ENCODE measurements at places on chromosomes 16 and 17.

- no peak for DNase-seq
Observed at GRCh38 chr16:83098536-83098935, 471.8 kb downstream of the CDH13 start.

- peak; percentile 45 for DNase-seq
Observed at GRCh38 chr16:30368122-30368791, 2.0 kb downstream of the TBC1D10B start.

- no peak for DNase-seq
Observed at GRCh38 chr17:45907750-45908395, 13.5 kb downstream of the MAPT start.

- no peak for DNase-seq
Observed at GRCh38 chr17:31401456-31402254, 10.2 kb downstream of the RAB11FIP4 start.

DNA sequence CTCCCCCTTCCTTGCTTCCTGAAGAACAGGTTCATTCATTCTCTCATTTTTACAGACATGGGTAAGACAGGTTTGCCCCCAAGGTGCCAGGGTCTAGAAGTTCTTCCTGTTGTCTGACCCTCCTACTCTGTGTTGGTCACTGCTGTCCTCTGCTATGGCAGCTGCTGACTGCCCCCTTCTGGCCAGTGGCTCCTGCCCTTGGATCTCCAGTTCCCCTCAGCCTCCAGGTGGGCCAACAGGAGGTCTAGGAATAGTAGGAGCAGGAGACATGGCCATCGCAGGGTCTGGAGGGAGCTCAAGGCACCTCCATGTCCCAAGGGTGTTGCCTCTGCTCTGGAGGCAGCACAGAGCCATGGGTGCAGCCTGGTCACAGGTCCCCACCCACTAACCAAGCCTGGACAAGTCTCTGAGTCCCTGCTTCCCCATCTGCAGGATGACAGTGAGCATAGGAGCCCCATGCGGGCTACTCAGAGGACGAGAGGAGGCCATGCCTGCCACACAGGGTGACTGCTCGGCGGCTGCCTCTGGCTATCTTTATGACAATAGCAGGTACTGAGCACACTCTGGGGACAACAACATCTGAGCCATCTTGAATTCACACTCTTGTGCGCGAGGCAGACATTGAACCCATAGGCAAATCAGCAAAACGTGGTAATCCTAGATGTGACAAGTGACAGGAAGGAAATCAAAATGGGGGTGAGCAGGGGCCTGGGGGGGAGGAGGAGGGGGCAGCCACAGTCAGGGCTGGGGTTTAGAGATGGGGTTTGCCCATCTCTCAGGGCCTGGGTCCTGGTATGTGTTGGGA, 27.0 kb upstream of the NXPH3 start:
- DNase-seq: peak; percentile 89

DNA sequence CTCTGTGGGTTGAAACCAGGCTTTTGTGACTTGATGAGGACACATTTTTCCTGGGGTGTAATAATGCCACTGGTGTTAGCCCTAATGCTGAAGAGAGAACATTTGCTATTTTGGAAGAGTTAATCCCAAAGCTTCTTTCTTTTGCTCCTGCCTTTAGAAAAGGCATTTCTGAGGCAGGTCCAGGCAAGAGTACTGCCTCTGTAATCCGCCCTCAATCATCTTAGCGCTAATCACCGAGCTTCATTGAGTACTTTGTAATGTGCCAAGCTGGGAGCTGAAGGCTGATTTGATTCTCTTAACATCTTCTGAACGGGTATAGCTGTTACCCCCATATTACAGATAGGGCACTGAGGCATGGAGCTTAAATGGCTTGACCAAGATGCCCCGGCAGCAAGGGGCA, 60.3 kb downstream of the AKAP1 start:
- no peak for DNase-seq

DNA sequence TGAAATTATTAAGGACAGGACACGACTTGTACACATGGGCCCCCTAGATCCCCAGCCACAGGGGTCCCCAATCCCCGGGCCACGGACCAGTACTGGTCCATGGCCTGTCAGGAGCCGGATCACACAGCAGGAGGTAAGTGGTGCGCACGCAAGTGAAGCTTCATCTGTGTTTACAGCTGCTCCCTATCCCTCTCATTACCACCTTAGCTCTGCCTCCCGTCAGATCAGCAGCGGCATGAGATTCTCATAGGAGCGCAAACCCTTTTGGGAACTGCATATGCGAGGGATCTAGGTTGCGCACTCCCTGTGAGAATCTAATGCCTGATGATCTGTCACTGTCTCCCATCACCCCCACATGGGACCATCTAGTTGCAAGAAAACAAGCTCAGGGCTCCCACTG, 137.8 kb upstream of the ZFHX3 start:
- no peak for DNase-seq

DNA sequence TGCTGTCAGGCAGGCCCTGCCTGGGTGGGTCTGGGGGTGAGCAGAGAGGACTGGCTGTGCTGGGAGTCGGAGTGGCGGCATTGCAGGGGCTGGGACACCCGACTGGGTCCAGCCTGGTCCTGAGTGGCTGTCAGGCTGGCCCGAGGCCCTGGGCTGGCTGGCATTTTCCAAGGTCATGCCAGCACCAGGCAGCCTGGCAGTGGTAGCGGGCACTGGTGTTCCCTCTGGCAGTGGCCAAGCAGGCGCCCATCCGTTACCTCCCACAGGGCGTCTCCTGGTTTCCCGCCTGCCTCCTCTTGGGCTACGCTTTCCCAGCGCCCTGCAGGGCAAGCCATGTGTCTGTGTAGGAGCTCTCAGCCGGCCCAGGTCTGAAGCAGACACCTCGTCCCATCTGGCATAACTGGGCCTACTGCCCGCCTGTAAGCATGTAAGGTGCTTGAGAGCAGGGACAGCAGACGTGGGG, 5.7 kb upstream of the PKMYT1 start:
- DNase-seq: peak; percentile 82

GRCh38 chr16:85564277-85565051, 48.7 kb upstream of the GSE1 start:
- no peak for DNase-seq

- DNase-seq: no peak
Observed at GRCh38 chr16:28837672-28838557, 8.2 kb downstream of the TUFM start.

Data from right cardiac atrium (tissue), 5 donors.